RPMI8226 (cell line): ENCODE measurements at places on chromosomes 2 and 18.

DNA sequence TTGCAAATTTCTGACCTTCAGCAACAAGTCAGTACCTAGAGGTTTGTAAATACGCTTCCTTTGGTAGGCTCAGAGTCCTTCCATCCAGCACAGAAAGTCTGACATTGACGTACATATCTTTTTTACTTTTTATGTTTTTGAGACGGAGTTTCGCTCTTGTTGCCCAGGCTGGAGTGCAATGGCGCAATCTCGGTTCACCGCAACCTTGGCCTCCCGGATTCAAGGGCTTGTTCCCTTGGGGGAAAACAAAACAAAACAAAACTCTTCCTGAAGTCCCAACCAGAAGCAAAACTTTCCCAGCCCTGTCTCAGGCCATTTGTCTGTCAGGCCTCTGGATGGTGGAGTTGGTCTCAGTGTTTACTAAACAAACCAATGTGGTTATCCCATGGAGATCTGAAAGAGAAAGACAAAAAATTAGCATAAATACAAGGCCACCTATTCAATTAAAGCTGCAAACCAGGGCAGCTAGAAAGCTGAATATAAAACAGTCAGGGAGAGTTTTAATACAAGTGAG is 29.6 kb upstream of the ATL2 start:
- DNase-seq = no peak

DNA sequence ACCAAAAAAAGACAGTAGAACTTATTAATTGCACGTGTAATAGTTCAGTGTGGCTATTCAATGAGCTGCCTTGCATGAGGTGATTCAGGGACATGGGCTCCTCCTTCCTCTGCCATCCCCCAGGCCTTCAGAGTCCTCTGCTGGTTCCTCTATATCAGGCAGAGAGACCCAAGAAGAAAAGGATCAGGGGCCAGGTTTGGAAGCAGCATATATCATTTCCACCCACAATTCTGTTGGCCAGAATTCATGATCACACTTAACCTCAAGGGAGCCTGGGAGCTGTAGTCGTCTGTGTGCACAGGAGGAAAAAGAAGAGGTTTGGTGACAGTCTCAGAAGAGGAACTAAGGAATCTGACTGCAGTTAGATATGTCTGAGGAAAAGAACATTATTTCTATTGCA is 114.0 kb upstream of the GLS start:
- DNase-seq = peak; percentile 6

- no peak for DNase-seq
Measured at GRCh38 chr2:128667391-128667790, 348.7 kb upstream of the HS6ST1 start.

DNA sequence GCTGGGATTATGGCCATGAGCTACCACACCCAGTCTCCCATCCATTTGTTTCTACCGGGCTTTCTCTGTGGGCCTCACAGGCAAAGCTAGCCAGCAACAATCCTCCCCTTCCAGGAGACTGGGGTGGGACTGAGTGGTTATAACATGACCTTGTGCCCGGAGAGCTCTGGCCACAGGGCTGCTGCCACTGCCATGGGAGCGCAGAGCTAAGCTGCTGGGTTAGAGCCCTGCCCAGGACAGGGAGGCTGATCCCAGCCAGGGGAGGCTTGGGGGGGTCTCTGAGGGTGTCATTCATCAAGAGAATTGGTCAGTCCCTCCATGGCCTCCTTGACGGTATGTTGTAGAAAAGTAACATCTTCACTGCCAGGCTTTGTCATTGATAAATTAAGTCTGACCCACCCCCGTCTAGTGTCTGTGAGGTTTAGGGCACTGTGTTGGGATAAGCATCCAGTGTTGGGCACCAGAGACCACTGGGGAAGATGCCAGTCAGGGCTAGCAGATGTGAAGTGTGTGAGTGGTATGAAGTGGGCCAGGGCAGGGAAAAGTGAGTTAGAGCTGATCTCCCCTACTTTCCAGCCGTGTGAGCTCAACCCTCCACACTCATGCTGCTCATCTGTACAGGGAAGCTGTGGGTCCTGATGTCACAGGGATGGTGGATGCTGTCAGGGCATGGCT is 368.4 kb upstream of the HS6ST1 start:
- DNase-seq = no peak

- no peak for DNase-seq
Measured at GRCh38 chr2:66874411-66874810, 439.5 kb downstream of the MEIS1 start.

DNA sequence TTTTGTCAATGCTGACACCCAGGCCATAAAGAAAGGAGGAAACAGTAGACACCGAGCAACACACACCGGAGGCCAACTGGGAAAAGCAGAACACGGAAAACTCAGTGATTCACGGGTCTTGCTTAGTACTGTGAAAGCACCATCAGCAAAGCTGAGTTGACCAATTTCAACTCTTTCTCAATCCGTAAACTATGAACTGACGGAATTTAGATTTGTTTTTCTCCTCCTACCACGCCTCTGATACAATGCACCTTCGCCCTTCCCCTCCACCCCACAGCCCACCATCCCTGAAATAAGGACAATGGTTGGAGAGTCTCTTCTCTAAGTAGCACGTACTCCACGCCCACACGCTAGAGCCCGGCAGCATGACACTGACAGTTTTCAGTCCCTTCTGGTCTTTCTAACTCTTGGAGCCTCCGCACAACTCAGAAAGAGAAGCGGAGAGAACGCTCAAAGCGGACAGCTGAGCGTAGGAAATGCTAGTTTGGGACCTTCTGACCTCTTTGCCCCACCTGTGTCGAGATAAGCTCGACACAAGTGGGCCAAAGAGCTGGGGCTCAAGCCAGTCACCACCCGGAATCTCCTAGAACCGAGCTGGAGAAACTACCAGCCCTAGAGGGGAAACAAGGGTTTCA is 669 bp downstream of the LNPK start:
- DNase-seq = peak; percentile 58

GRCh38 chr2:50781646-50782045 is 250.3 kb downstream of the NRXN1 start:
- no peak for DNase-seq

- DNase-seq = peak; percentile 46
Measured at GRCh38 chr18:62566199-62566598, 43.4 kb downstream of the ZCCHC2 start.

DNA sequence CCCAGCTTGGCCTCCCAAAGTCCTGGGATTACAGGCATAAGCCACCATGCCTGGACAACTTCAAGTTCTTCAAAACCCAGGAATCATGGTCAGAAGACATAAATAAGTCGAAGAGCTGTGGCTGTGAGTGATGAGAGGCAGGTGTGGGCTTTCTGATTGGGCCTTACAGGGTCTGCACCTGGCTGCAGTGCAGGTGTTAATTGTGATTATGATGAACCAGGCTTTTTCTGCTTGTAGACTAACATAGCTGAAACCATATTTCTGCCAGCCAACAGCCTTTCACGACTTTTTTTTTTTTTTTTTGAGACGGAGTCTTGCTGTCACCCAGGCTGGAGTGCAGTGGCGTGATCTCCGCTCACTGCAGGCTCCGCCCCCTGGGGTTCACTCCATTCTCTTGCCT is 14.9 kb upstream of the DTNB start:
- DNase-seq = peak; percentile 87

DNA sequence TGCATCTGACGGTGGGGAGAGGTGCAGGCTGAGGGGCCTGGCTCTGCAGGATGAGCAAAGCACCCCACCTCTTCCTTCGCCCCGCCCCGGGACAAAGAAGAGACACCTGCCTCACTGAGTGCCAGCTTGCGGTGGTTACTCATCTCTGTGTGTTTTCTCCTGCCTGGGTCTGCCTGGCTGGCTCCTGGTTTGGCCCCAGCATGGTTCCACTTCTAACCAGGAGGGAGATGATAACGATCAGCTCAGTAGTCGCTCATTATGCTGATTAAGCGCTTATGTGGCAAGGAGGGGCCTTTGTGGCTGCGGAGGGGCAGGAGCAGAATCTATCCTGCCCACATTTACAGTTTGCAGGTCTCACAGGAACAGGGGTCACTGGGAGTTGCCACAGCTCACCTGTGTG is 68.7 kb upstream of the EDAR start:
- peak; percentile 14 for DNase-seq

DNA sequence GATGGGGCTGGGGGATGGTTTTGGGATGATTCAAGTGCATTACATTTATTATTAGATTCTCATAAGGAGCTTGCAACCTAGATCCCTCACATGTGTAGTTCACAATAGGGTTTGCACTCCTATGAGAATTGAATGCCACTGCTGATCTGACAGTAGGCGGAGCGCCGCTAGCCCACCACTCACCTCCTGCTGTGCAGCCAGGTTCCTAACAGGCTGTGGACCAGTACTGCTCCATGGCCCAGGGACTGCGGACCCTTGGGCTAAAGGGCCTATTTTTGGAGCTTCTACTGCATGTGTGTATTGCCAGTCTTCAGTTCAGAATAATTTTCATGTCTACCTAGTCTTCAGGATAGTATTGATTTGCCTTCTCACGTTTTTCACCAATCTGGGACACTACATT is 165.3 kb upstream of the TWIST2 start:
- DNase-seq = no peak

- DNase-seq = no peak
Measured at GRCh38 chr2:85259101-85259590, 68.6 kb downstream of the TGOLN2 start.

GRCh38 chr2:218282173-218282991 is 9.9 kb downstream of the TMBIM1 start:
- no peak for DNase-seq

DNA sequence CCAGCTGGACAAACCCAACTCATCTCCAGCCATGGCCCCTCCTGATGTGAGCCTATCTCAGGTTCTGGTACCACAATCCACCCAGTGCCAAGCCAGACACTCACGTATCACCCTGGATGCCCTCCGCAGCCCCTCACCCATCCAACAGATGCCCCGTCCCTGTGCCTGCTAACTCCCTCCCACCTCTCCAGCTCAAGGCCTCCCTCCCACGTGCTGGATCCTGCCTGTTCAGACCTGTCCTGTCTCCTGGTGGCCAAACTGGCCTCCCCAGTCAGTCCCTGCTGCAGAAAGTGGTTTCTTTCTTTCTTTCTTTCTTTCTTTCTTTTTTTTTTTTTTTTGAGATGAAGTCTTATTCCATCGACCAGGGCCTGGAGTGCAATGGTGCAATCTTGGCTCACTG is 86.2 kb downstream of the RRM2 start:
- no peak for DNase-seq

GRCh38 chr2:162686336-162686735 is 152.2 kb downstream of the KCNH7 start:
- DNase-seq = no peak

GRCh38 chr2:25521126-25521525 is 152.3 kb downstream of the DTNB start:
- DNase-seq = no peak

DNA sequence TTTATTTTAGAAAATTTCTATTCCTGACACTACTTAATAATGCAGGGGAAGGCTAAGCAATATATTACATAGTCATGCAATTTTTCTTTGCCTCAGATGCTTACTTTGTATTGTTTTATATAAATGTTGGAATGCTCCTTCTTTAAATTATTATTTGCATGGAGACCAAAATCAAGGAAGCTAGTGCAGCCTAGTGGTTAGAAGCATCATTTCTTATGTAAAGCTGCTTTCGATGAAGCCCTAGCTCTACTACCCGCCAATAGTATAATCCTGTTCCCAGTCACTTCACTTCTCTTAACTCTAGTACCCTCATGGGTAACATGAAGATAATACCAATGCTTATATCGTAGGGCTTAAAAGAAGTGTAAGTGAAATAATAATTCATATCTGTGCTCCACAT is 198.9 kb downstream of the LRATD1 start:
- peak; percentile 10 for DNase-seq

DNA sequence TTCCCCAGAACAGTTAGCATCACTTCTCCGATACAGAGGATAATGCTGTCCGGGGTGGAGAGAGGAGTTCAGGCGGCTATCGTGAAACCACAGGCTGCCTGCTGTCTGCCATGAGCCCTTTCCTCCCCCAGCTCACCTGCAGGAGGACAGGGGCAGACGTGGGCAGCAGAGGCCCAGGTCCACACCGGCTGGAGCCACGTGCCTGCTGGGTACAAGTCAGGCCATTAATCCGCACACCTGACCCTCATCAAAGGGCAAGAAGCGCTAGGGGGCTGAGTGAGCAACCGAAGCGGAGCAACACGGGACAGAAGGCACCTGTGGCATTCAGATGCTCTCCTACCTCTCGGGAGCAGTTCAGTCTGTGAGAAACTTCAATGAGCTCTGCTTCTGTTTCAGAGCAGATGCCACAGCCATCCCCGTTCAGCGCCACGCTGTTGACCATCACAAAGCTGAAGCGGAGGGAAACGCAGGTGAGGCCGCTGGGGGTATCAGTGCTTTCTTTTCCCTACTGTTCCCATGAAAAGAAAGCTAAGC is 21.5 kb downstream of the MPPE1 start:
- no peak for DNase-seq

GRCh38 chr2:8441986-8442385 is 239.9 kb upstream of the ID2 start:
- peak; percentile 39 for DNase-seq

GRCh38 chr2:88832311-88832991 is 141.0 kb downstream of the RPIA start:
- DNase-seq = peak; percentile 81

GRCh38 chr2:71069376-71069775 is 928 bp downstream of the NAGK start:
- DNase-seq = no peak

GRCh38 chr2:16382451-16382850 is 283.2 kb downstream of the CYRIA start:
- no peak for DNase-seq

GRCh38 chr18:66795051-66795450 is 191.2 kb upstream of the CDH19 start:
- DNase-seq = no peak

- no peak for DNase-seq
Measured at GRCh38 chr2:221589696-221590095, 17.6 kb upstream of the EPHA4 start.

DNA sequence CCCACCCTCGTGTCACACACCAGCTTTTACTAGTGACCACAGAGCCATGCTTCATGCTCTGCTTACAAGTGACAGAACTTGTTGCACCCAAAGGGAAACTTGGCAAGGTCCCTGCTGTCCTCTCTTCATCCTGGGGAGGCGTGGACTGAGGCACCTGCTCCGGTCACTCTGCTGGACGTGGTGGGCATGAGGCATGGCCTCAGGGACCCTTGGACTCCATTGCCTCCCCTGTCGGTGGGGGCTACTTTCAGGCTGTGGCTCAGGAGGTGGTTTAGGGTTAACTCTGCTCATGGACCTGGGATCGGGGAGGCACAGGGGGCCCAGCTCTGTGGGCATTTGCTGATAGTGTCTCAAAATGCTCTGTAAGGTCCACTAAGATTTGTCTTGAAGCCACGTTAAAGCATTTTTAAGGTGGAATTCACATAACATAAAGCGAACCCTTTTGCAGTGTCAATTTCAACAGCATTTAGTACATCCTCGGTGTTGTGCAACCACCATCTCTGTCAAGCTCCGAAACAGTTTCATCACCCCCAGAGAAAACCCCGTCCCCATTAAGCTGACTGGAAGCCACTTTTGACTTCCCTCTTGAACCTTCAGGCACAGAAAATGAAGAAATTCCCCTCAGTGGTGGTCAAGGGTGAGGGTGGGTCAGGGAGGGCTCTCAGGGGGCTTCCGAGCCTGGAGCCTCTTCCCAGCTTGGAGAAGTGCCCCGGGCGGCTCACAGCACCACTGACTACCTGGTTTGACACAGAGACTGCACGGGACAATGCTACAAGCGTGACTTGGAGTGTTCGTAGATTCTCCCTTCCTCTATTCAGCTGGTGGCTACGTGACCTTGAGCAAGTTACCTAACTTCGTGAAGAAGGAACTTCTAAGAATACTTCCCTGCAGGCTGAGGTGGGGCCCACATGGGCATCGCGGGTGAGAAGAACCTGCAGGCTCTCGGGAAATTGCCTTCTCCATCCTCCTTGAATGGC is 100.0 kb upstream of the HDAC4 start:
- no peak for DNase-seq
